Stimulated activated CD4-positive, alpha-beta T cell treated with anti-CD3 and anti-CD28 coated beads, TNF-alpha, amount 100 ng/mL, for 4 hours (primary cell): ENCODE measurements at places on chromosomes 12 and 14.

GRCh38 chr14:30608533-30609006 is 13.5 kb upstream of the SCFD1 start:
- DNase-seq: no peak

DNA sequence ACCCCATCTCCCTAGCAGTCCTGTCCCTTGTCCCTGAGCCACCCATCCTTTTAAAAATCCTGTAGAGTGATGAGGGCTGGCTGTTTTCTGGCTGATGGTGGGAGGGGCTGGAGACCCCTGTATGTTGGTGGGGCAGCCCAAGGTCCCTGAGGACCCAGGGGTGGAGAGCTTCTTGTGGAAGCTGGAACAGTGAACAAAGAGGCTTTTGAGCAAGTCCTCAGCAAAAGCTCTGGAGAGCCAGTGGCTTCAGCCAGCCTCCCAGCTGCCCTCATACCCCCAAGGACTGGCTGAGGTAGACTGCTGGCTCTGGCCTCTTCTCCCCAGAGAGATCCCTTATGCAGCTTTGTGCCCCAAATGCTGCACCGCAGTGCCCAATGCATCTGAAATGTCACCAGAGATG is 29.2 kb upstream of the COL2A1 start:
- DNase-seq: no peak

DNA sequence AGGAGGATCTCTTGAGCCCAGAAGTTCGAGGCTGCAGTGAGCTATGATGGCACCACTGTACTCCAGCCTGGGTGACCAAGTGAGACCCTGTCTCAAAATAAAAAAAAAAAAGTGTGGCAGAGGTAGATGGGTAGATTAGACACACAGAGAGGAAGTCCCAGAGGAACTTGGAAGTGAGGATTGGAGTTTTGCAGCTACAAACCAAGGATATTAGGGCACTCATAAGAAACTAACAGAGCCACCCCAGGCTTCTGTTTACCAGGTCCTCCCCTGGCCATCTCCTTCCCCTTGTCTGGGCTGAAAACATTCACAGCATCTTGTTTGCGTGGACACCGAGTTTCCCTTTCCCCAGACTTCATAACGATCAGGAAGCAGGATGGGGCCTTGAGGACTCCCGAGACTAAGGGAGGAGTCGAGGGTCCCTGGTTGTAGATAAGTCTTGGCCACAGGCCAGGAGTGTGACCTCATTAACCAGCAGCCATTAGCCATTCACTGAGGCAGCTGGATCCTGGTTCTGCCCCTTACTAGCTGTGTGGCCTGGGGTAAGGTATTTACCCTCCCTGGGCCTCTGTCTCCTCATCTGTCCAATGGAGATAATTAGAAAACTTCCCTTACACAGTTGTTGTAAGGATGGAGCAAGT is 2.1 kb downstream of the MAP1LC3B2 start:
- no peak for DNase-seq

GRCh38 chr12:1956716-1957115 is 38.3 kb upstream of the CACNA2D4 start:
- no peak for DNase-seq

DNA sequence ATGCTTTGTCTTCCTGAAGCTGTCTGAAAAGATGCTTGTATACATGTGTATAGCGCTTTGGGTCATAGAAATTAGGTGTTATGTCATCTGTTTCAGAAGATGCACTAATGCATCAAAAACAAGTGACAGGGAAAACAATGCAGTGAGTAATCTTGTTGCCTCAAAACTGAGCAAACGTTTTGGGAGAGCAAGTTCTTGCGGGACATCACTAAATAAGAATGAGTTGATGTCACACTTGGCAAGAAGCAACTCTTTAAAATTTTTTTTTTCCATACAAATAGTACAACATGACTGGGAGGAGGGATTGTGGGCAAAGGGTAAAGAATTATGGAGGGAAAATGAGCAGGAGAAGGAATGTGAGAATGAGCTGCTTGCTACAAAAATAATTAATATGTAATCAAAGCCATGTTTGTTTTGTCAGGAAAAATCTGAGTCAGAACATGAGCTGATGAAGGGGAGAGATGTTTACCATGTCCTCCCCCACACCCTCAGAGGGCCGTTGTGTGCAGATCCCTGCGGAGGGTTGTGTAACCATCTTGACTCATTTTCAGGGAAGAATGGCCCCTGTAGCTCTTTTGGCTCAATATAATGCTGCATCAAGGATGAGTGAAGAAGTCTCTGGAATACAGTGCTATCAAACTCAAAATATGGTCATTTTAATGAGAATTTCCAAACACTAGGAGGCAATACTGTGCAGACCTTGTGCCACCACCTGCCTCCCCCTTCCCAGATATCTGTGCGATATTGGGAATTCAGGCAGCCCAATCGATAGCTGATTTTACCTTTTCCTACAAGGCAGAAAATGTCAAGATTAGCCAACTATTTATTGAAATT is 41.4 kb downstream of the BORCS5 start:
- DNase-seq: no peak

- DNase-seq: no peak
Measured at GRCh38 chr12:91704446-91704845, 441.2 kb downstream of the BTG1 start.

- no peak for DNase-seq
Measured at GRCh38 chr12:10614056-10614370, 604 bp upstream of the MAGOHB start.

GRCh38 chr14:89909586-89909985 is 44.9 kb downstream of the EFCAB11 start:
- DNase-seq: no peak

- no peak for DNase-seq
Measured at GRCh38 chr12:87136330-87136976, 880.3 kb upstream of the MGAT4C start.

DNA sequence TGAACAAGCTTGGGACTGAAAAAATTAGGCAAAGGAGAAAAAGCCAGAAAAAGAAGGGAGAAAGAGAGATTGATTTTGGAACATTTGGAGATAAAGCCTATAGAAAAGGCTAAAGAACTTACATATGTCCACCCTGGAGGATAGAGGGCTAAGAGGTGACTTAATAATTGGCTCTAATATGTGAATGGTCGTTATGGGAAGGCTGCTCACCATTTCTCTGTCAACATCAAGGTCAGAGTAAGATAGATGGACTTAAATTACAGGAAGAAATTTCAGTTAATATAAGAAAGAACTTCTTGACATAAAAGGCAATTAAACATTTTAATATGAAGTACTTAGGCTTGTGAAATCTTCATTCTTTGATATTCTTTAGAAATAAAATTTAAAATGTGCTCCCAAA is 238.6 kb downstream of the TRHDE start:
- DNase-seq: no peak
